Suppressor macrophage treated with lipopolysaccharide for 4 hours (primary cell): ENCODE measurements at places on chromosomes 2 and 18.

- DNase-seq, result no peak
Measured at GRCh38 chr2:75645643-75646042, 940 bp upstream of the MRPL19 start.

GRCh38 chr2:237727363-237727762 lies 71.2 kb upstream of the RBM44 start:
- peak; percentile 90 for DNase-seq

DNA sequence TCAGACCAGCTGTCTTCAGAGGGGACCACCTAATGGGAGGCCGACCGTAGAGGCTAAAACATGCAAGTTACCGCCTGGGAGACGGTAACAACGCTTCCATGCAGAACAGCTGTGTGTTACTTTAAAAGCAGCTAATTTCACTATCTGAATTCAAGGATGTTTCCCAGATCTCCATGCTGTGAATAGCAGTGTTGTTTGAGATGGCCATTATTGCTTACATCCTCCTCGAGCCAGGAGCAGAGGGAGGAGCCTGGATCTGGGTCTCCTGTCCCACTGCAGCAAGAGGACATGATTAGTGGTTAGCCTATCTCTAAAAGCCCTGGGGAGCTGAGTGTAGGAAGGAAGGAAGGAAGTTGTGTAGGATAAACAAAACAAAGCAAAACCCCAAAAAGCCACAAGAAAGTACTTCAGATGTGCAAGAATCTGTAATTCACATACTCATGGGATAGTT lies 50.9 kb downstream of the ACTR2 start:
- DNase-seq, result no peak

GRCh38 chr2:86297382-86298147 lies 39.9 kb downstream of the REEP1 start:
- no peak for DNase-seq

GRCh38 chr2:96427917-96428316 lies 77.2 kb downstream of the NEURL3 start:
- DNase-seq, result peak; percentile 73

GRCh38 chr2:232519581-232520438 lies at the start of gene PRSS56:
Gene PRSS56, plus strand, starts transcription at chr2:232520388. Its CDS starts 211 bp downstream, at chr2:232520599.
- no peak for DNase-seq

DNA sequence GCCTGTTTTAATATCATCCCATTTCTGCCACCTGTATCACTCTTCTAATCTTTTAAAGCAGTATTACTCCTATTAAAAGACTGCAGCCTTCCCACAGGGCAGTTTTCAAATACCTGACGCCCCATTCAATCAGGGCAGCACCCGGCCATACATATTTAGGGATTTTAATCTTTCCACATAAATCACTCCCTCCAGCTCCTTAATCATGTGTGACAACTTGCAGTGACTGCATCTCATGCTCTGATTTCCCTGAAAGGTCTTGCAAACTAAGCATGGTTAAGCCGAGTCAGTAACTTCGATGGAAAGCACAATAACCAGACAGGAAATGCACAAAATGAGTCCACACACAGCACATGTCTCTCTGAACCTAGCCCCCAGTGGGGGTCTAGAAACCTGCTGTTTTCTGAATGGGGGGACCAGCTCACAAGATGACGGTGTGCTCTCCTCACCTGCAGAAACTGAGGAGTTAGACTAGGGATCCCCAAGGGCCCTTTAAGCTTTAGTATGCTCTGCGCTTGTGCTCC lies 116.9 kb upstream of the CREB1 start:
- DNase-seq, result no peak

DNA sequence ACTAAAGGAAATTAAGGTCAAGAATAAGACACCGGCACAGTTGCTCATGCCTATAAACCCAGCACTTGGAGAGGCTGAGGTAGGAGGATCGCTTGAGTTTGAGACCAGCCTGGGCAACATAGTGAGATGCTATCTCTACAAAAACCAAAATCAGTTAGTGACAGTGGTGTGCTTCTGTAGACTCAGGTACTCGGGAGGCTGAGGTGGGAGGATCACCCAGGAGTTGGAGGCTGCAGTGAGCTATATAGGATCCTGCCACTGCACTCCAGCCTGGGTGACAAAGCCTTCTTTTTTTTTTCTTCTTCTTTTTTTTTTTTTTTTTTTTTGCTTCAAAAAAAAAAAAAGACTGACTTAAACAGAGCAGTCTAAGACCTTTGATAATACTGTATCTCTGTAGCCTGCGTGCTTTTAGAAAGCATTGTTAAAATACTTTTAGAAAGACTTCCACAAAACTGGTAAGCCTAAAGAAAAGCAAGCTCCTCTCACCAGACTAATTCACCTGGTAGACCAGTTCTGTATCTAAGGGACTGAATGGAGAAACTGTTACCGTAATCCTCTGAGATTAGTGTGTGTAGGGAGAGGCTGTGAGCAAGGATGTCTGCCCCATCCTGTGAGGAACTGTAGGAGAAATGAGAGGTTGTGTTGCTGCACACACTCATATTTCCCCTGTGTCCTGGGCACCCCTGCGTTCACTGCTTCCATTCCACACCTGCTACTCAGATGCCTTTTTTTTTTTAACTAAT lies 10.8 kb downstream of the RAB12 start:
- DNase-seq, result no peak

DNA sequence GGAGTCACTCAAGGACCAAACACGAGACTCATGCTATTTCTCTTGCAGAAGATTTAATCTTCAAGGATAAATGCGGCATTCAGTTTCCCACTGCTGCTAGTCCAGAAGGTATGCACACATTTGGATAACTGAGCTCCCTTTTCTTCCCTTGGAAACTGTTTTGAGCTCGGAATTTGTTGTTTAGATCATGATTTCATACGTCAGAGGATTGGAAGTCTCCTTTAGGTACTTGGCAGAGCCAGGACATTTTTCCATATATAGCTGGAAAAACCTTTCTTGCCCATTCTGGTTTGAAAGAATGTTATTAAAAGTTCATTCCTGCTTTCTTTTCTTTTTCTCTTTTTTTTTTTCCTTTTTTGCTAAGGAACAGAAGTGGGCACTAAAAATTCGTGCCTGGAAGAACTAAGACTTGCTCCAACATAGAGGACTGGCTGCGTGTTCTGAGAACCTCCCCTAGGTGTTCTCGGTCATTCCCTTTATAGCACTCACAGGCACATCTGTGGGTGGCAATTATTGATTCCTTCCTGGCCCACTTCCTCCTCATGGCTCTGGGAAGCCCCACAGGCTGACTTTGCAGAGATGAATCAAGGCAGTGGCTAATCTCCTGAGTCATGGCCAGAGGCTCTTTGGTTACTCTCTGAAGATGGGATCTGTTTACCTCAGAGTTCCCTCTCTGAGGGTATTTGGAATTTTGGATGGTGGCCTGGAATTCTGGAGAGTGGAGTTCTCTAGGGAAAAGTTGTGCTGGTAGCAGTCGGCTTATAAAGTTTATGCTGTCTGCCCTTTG lies 104.8 kb downstream of the PLCL1 start:
- peak; percentile 66 for DNase-seq

DNA sequence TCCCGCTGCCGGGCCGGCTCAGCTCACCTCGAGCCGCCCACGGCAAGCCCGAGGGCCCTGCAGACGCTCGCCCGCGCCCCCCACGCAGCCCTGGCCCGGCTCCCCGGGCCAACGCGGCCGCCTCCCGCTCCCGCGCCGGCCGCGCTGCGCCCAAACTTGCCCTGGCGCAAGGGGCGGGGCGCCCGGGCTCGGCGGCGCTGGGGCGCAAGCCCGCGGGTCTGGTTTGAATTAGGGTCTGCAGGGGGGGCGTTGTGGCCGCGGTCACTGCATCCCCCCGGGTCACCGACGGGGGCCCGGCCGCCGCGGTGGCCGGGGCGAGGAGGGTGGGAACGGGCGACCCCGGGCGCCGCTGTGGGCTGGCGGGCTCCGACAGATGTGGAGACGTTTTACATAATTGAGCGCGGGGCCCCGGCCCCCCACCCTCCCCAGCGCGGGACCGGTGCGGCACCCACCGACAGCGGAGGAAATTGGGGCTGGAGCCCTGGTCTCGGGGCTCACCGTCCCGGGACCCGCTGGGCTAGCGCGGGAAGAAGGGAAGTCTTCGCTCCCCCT lies 690 bp downstream of the SDC1 start:
- DNase-seq, result no peak

DNA sequence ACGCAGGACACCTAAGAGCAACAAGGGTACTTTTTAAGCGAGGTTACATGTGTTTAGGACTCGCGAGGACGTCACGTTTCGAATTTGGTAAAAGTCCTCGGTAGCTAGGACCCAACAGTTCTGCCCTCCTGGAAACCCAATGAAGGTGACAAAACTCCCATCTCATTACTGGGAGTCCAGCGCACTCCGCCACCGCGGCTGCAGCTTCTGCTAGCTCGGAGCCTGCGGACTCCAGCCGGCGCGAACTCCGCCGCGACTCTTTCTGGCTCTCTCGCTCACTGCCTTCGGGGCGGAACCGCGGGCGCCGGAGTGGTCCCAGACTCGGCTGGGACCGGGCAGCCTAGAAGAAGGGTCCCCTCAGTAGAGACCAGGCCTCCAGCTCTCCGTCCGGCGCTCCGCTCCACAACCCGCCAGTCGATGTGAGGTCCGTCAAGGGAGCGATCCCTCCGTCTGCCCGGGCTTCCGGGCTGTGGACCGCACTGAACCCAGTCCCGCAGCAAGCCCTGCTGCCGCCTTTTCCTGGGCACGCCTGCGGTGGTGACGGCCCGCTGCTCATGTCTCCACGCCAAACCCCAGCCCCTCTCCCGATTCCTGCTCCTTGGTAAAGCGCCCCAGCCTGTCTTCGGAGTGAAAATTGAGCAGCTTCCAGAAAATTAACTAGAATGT lies 3.0 kb upstream of the OSR1 start:
- peak; percentile 19 for DNase-seq

DNA sequence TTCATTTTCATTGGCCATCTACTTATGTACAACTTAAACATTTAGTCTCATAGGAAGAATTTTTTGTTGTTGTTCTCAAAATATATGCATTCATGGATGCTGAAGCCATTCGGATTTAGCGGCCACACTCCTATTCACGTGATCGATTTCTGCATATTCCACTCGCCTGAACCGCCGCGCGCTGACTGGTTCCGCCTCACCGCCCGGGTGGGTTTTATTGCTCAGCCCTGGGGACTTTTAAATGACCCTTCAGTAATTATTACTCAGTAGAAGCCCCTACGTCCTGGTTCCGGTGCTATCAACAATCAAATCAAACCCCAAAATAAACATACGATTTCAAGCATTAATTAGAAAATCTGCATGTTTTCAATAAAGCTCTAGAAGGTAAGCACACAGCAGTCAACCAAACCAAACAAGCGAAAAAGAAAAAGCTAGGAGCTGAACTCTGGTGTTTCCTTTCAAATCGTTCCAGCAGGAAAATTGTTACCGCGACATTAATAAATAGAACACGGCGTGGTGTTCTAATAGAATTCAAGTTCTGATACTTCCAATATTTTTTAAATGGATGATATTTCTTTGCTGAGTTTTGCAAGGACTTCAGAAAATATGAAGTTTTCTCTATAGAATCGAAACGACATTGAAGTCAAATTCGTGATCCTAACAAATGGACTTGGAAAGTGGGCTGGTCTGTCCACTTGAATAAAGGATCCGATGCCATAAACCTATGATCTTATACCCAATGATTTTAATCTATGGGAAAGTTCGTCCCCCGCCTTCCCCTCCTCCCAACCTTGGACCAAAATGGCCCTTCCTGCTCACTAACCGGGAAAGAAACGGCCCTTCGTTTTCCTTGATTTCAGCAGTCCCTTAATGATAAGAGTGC lies 9.3 kb downstream of the PAX3 start:
- DNase-seq, result no peak

DNA sequence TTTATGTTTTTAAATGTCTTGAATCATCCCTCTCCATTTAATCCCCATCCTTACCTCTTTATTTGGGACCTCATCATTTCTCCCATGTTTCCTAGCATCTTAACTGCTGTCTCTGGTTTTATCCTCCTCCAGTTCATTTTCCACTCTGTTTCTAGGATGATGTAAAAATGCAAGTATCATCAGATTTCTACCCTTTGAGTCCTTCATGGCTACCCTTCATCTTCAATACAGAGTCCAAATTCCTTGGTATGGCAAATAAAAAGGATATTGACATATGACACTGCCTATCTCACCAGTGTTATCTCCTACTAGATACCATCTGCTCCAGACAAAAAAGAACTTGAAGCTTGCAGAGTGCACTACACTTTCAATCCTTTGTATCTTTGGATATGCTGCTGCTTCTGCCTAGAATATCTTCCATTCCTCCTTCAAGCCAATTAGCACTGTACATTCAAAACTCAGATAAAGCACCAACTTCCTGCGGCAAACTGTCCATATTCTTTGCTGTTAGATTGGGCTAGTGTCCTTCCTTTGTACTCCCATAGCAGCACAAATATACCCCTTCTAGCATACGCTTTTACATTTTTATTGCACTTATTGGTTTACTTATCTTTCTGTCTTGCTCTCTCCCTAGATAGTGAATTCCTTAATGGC lies 24.6 kb upstream of the TLK1 start:
- no peak for DNase-seq

- no peak for DNase-seq
Measured at GRCh38 chr2:164164602-164165001, 428.8 kb upstream of the FIGN start.

DNA sequence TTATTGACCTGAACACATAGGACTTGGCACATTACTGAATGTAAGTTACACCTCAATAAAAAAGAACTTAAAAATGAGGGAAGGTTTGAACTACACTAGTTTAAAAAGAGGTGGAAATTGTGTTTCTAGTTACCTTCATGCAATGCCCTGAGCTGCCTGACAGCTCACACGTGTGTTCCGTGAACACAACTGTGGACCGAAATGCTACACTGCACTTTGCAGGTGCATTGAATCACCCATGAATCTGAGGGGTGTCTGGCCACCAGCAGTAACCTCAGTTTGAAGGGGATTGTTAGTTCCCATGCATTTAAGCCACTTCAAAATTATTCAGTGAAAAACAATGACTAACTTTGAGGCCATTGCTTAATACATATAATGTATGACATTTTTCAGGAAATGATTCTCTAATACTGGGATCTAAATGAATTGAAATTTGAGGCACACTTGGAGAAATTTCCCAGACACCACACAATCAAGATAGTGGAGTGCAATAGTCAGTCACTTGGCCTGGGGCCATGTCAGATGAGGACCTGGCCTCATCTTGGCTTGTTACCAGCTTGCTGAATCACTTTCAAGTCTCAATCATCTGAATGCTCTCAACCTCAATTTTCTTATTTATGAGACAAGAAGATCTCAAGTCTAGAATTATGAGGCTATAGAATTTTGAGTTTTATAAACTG lies 59.3 kb downstream of the MYL12B start:
- DNase-seq, result peak; percentile 70
